ENCODE measurements at places on chromosomes 12 and 14. TPM values are rescaled to one million over a fixed set of nuclear protein-coding genes. Genes with fewer than 3 reads are reported as not detected.

The CMAS gene
- total RNA-seq = 57.7 TPM

The VRTN gene
- total RNA-seq = not detected

The PAPLN gene
- 1.1 TPM for total RNA-seq

The SLCO1B3 gene
- not detected for total RNA-seq

The ABCD2 gene
- 3.4 TPM for total RNA-seq

DNA sequence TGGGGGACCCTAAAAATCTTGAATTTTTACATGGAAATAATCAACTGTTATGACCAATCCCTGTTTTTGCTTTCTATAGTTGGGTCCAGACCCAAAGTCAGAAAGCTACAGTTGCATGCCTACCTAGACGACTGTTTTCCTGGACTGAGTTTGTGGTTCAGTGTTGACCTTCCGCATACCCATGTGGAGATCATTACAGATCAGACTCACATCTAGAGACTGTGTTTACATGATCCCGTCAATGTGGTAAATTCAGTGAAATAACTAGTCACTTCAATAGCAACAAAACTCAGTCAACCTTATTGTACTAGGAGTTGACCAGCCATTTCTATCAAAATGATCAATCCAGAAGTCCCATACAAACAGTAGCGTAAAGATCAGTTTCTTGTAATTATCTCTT lies 257.6 kb downstream of the EGLN3 start:
- ATAC-seq = no peak

DNA sequence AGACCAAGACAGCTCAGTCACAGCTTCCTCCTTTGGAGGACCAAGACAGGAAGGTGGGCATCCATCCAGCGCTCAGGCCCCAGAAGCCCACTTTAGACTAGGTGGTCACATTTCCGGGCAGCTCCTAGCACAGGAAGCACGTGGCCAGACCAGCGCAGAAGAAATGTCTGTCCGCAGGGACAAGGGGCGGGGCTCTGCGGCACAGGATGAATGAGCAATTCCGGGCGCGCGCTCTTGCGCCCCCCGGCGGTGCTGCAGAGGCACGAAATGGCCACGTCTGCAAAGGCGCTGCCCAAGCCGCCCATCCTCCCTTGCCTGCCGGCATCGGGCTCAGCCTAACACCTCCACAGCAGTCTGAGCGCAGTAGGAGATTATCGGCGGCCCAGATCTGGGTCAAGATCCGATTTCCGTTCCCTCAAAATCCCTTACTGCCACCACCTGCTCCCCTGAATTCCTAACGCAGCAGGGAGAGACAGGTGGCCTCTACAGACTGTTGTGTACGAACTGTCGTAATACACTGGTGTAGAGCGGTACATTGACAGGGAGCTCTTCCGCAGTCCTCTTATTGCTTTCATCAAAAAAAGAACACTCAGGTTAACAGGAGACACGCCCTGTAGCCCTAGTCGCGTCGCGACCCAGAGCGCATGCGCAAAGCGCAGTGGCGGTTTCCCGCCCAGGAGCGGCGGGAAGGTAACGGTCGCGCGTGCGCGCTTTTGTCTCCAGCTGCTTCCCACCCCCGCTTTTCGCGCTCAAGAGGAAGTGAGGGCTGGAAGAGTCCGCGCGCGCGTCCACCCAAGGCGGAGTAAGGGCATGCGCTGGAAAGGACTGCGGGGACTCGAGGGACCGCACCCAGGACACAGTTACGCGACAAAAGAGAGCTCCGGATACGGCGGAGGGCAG lies 794 bp downstream of the TUBA1B start:
- peak; percentile 69 for ATAC-seq

GRCh38 chr12:94329366-94329765 lies 130.3 kb downstream of the CEP83 start:
- ATAC-seq = no peak

- no peak for ATAC-seq
Observed at GRCh38 chr12:38956337-38956736, 50.9 kb upstream of the CPNE8 start.

DNA sequence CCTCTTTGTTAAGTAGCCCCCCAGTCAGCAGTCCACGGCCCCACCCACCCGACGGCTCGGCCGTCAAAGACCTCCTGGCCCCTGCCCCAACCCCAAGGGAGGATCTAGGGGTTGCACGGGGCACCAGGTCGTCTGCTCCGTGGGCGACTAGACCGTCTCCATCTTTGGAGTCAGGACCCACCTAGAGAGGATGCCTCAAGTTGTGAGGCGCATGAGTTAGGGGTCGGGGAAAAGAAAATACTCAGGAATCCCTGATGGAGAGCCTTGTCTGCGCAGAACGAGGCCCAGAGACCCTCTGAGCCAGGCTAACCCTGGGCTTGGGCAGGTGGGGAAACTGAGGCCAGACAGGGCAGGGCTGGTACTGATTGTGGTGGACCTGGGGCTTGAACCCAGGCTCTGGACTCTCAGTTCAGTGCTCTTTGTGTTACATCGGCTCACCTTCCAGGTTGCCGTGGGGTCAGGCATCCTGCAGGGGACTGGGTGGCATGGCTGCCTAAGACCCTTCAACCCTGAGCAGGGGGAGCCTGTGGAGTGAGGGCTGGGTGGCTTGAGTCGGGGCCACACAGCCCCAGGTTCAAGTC lies 839 bp downstream of the OTUB2 start:
- ATAC-seq = no peak

DNA sequence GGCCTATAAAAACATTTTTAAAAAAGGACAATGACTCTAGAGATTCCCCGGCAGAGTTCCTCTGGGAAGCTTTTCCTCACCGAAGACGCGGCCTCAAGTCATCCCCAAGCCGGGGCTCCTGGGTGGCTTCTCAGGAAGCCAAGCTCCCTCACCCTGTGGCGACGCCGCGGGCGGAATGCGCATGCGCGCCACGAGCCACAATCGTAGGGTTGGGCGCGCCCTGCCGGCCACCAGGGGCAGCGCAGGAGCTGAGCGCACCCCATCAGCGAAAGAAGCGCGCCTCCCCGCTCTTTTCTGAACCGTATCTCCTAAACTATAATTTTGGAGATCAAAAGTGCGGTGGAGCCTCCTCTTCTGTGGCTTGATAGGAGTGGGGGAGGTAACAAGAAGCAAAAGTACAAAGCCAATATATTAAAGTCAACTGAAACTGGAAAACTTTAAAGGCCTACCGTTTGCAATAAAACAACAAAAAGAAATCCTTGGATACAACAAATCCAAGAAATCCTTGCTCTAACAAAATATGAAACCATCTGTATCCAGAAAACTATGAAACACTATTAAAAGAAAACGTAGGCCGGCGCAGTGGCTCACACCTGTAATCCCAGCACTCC lies 17.4 kb upstream of the CHFR start:
- peak; percentile 21 for ATAC-seq

- ATAC-seq = no peak
Observed at GRCh38 chr12:114685869-114686268, 1.9 kb upstream of the TBX3 start.

- no peak for ATAC-seq
Observed at GRCh38 chr12:48958049-48958388, 732 bp upstream of the ARF3 start.

DNA sequence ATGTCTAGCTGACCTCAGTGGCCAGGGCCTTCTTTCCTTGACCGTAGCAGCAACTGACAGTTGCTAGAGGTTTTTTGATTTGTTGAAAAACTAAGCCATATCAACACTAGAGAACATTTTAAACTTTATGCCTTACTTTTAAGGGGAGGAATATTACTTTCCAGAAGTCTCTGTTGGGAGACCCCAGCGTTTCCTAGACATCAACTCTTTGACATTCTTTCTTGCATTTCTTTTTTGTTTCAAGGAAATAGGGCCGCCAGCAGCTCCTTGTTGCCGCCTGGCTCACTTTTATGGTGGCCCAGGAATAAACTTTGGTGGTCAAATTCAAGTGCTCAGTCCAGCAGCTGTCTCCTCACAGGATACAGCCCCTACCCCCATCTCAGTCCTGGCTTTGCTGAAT lies 2.5 kb upstream of the HOXC11 start:
- ATAC-seq = no peak

GRCh38 chr12:85393606-85394005 lies 113.6 kb downstream of the ALX1 start:
- ATAC-seq = no peak

Measured in activated T-helper 17 cell treated with anti-CD3 and anti-CD28 coated beads, Interleukin-2, amount 50 U/mL, for 72 hours (primary cell).